ENCODE measurements at places on chromosomes 11 and 22.

- no peak for DNase-seq
These were observed 363.5 kb downstream of the BUD13 start for GRCh38 chr11:116409238-116409637.

- DNase-seq = no peak
These were observed 9.7 kb upstream of the RCN1 start for GRCh38 chr11:32081129-32081641.

DNA sequence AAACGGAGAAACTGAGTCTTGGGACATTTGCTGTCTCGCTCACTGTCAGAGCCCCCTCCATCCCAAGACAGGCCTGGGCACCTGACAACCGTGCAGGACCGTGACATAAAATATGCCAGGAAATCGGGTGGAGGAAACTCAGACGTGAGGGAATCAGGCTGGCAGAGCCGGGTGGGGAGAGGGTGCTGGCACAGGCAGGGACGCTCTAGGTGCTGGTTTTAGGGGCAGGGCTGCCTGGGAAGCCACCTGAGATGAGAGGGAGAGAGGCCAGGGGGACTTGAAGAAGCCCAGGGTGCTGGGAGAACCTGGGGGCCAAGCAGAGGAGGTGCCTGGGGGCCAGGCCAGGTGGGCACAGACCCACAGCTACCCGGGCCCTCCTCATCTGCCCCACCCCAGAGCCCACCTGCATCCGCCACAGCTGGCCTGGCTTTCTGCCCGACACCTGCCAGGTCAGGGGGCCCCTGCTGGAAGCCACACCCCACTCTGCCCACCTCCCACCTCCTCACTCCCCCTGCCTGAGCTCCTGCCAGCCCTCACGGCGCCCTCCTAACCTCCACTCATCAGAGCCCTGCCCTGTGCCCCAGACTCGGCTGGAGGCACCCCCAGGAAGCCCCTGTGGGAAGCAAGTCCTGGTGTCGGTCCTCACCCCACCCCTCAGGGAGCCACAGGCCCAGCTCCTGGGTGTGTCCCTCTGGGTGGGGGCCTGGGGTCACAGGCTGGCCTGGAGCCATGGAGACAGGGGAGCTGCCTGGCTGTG, 27.3 kb upstream of the MUC5AC start:
- no peak for DNase-seq

- DNase-seq = no peak
These were observed 1212.5 kb downstream of the LRRC4C start for GRCh38 chr11:40246983-40247382.

- peak; percentile 8 for DNase-seq
These were observed 700.1 kb upstream of the RAG2 start for GRCh38 chr11:37298173-37298572.

DNA sequence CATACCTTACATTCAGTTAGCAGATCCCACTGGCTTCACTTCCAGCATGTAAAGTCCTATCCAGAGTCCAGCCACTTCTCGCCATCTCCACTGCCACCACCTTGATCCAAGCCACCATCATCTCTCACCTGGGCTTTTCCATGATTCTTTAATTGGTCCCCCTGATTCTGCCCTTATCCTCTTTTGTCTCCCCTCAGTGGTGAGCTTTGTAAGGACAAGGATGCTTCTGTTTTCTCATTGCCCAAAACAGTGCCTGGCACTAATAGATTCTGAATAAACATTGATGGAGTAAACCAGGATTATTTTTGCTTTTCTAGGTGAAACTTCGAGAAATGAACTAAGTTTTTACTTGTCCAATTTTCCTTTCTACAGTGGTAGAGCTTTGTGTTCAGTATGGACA, 4.4 kb downstream of the POLA2 start:
- DNase-seq = no peak

DNA sequence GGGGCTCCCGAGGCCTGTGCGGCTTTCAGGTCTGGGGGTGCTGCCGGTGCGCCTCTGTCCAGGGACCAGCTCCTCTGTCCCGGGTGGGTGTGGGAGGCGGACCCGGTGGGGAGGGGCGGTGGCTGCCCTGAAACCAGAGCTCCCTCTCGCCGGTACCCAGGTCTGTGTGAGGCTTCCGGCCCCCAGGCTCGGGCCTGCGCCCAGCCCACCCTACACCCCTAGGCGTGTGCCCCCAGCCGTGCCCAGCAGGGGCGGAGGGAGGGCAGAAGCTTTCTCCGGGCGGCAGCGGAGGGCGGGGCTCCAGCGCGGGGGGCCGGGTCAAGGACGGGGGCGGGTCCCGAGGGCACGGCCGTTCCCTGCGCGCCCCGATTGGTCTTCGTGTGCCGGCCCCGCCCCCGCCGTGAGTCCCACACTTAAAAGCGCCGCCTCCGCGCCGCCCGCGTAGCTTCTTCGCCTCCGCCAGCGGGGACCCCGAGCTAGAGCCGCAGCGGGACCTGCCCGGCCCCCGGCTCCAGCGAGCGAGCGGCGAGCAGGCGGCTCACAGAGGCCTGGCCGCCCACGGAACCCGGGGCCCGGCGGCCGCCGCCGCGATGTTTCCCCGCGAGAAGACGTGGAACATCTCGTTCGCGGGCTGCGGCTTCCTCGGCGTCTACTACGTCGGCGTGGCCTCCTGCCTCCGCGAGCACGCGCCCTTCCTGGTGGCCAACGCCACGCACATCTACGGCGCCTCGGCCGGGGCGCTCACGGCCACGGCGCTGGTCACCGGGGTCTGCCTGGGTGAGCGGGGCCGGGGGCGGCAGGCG, 616 bp downstream of the PNPLA2 start:
- DNase-seq = peak; percentile 68

- DNase-seq = no peak
These were observed 16.8 kb upstream of the RGL4 start for GRCh38 chr22:23673826-23674690.

Data from amniotic epithelial cell (primary cell).